ENCODE measurements at places on chromosomes 1 and 21. TPM values are rescaled to one million over a fixed set of nuclear protein-coding genes. Genes with fewer than 3 reads are reported as not detected.

GRCh38 chr1:53754484-53755312 is 15.7 kb upstream of the GLIS1 start:
- no peak for DNase-seq

DNA sequence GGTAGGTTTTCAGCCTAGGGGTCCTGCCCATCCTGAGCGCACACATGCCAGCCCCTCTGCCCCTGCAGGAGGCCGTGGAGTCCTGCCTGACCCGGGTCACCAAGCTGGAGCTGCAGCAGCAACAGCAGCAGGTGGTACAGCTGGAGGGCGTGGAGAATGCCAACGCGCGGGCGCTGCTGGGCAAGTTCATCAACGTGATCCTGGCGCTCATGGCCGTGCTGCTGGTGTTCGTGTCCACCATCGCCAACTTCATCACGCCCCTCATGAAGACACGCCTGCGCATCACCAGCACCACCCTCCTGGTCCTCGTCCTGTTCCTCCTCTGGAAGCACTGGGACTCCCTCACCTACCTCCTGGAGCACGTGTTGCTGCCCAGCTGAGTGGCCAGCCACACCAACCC is 44.0 kb downstream of the TMCC2 start:
- no peak for DNase-seq

DNA sequence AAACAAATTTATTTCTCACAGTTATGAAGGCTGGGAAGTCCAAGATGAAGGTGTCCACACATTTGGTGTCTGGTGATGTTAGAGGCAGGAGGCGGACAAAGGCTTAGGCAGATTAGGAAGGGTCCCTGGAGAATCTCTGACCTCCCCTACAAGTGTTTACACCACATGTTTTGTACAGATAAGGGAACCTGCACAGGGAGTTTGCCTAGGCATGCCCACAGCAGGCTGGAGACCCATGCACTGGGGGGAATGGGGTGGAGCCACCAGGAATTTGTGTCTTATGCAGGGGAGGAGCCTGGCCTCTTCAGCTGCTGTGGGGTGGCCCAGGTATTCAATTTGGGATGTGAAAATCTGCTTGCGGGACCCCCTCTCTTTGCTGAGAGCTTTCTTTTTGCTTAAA is 131.3 kb downstream of the PATJ start:
- no peak for DNase-seq

- no peak for DNase-seq
These were observed 15.9 kb upstream of the S1PR1 start for GRCh38 chr1:101220906-101221305.

- no peak for DNase-seq
These were observed 38.4 kb upstream of the FOXO6 start for GRCh38 chr1:41322835-41323234.

DNA sequence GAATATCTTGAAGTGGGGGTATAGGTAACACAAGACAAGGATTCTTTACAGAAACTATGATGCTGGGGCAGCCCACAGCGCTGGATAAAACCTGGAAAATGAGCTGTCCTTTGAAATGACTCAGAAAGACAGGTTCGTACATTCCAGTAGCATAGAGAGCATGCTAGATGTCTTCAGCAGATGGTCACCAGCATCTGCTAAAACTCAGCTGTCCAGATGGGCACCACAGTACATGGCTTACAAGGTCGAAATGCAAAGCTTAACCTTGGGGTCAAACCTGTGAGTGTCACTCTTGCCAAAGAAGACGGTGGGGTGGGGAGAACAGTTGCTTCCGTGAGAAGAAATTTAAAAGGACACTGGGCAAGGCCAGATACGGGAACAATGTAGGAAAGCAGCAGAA is 41.3 kb upstream of the TRIM45 start:
- no peak for DNase-seq

- DNase-seq: no peak
These were observed 86.3 kb downstream of the GLIS1 start for GRCh38 chr1:53652441-53653199.

DNA sequence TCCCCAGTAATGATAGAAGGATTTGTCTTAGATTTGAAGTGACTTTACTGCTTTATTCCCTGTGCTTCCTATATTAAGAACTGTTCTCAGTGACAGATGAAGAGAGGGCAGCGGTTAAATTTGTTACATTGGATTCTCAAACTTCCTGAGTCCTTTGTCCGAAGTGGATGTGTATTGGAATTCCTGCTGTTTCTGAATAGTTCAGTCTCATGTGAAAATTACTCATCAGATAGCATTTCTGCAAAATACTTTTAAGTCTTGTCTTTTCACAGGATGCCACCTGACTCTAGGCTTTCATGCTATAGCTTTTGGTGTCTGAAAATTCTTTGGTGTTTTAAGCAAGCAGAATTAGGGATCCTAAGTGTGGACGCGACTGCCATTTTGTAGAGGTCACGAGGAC is 83.6 kb downstream of the PRDM2 start:
- DNase-seq: no peak

DNA sequence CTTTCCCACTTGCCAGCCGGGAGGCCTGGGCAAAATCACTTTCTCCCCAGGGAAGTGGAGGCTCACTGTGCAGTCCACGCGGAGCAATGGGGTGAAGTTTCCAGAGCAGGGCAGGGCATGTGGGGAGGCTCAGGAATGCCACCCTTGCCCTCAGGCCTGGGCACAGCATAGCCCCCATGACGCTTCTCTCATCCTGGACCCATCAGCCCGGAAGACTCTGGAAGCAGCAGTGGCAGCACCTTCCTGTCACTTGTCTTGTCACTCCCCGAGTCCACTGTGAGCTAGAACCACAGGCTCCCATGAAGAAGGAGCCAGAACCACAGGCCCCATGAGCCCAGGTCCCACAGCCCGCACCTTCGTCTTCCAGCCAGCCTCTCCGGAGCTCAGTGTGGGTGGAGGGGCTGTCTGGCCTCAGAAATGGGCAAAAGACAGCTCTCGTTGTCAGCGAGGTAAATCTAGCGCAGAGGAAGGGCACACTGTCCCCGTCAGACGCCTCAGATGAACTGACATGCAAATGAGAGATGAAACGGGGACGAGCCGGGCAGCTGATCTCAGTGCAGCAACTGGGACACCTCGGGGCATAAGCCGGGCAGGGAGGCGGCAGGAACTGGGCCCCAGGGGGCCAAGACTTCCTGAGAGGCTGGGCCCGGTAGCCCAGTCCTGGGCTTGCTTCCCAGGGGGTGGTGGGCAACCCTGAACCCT is 6.1 kb downstream of the PDE9A start:
- DNase-seq: no peak

DNA sequence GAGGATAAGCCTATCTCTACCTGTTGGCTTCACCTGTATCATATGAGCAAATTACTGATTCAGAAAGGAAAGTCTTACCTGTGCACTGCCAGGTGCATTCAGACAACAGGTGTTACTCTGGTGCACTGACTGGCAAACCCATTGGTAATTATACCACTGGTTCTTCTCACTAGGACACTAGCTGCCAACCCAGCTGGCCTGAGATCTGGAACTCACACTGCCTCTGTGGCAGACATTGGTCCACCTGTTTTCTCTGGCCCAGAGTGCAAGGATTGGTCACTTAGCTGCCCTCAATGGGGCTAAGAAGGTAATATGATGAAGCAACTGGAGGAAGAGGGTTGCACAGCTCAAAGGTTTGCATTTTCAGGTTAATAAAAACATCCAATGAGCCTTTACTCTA is 140.2 kb upstream of the DNAH14 start:
- no peak for DNase-seq

GRCh38 chr1:247338723-247339275 is 7.1 kb upstream of the ZNF496 start:
- no peak for DNase-seq

DNA sequence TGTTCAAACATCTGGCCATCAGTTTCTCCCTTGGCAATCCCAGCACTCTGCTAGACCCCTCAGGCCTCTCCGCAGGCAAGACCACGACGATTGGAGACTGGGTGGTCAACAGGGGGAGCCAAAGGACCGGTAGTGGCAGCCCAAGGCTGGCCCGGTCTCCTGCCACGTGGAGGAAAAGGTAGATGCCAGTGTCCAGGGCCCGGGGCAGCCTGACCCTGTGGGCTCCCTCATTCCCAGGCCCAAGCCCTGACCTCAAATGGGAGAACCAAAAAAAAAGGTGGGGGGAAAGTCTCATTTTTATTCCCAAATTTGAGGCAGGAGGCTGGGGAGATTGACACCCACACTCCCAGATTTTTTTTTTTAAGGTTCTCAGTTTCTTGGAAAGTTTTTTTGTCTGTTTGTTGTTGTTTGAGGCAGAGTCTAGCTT is 24.8 kb downstream of the S100A6 start:
- peak; percentile 85 for DNase-seq

DNA sequence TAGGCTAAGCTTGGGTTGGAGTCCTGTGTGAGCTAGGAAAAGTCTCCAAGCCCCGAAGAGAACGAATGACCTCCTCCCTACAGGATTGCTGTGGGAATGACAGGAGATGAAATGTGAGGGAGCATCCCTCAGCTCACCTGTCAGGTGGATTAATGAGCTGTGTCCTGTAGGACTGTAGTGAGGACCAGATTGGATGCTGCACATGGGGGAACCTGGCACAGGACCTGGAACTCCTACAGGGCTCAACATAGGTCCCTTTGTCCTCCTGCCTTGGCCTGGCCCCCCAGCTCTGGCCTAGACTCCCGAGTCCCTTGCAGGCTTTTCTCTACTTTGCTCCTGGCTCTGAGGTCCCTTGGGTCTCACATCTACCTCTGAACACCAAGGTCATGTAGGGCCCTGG is 155.7 kb downstream of the PTPRU start:
- no peak for DNase-seq

DNA sequence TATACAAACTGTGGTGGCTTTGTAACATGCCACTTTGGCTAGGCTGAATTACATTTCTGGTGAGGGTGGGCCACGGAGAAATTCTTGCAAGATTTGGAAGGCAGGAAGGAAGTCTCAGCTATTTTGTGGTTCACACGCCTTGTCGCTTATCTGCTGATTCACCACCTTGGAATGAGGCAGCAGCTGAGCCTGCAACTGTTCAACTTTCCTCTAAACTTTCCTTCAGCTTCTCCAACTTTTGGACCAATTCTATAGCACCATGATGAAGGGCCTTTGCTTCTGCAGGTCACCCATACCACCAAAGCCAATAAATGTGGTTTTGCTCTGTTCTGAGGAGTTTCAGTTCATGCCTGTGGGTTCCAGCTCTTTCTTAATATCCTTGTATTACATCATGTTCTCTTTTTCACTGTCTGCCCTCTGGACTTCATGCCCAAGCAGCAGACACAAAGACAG is 337.6 kb upstream of the SNX7 start:
- no peak for DNase-seq

GRCh38 chr1:33331444-33332356 is 10.8 kb upstream of the A3GALT2 start:
- DNase-seq: no peak

DNA sequence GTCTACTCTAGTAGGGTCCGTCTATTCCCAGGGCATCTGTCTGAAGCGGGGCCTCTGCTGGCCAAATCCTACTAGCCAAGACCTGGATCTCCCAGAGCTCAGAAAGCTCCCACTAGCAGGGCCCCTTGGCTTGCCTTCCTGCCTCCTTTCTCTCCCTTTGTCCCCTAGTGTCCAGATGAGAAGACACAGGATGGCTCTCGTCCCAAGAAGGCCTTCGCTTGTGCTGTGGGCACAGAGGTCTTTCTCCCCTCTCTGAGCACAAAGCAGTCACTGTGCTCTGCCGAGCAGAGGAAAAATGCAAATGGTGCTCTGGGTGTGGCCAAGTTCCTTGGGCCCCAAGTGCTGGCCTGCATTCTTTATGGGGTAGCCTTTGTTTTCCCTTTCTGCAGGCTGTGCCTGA is 13.0 kb upstream of the GPR137B start:
- no peak for DNase-seq

GRCh38 chr1:30260318-30260717 is 463.1 kb downstream of the MATN1 start:
- DNase-seq: no peak

DNA sequence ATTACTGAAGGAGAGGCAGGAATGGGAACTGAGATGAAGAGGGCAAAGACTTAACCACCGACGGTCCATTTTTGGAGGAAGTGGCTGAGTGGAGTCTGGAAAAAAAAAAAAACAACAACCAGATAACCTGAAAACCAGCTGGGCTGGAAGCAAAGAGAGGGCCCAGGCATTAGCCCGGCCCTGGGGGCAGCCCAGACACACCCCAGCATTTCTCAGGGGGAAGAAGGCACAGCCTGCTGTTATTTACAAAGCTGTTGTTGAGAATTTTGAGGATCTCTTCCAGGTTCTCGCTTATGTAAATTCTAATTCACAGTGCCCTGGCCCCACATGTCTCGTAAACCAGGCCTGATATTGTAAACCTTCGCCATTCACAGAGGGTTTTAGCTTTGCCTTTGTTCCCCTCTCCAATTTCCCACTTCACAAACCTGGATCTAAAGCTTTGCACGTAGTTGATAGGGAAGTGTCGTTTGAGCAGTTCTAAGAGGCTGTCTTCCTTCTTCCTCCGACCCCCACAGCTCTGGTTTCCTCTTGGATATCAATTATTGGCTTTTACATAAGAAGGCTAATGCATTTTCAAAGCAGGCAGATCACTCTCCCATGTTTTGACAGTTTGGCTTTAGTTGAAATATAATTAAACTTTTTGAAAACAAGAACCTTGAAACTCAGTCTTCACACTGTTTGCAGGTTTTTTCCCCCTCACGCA is 161.8 kb upstream of the IRF2BP2 start:
- DNase-seq: no peak

- no peak for DNase-seq
These were observed 1.3 kb upstream of the MTARC1 start for GRCh38 chr1:220785166-220786056.

DNA sequence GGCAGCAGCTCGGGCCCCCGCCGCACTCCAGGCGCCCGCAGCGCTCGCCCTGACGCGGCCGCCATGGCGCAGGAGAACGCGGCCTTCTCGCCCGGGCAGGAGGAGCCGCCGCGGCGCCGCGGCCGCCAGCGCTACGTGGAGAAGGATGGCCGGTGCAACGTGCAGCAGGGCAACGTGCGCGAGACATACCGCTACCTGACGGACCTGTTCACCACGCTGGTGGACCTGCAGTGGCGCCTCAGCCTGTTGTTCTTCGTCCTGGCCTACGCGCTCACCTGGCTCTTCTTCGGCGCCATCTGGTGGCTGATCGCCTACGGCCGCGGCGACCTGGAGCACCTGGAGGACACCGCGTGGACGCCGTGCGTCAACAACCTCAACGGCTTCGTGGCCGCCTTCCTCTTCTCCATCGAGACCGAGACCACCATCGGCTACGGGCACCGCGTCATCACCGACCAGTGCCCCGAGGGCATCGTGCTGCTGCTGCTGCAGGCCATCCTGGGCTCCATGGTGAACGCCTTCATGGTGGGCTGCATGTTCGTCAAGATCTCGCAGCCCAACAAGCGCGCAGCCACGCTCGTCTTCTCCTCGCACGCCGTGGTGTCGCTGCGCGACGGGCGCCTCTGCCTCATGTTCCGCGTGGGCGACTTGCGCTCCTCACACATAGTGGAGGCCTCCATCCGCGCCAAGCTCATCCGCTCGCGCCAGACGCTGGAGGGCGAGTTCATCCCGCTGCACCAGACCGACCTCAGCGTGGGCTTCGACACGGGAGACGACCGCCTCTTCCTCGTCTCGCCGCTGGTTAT is 2.8 kb downstream of the KCNJ9 start:
- peak; percentile 82 for DNase-seq

The KRTAP12-2 gene
- not detected for total RNA-seq

The CRNN gene
- total RNA-seq: not detected

The AQP10 gene
- total RNA-seq: 0.96 TPM

The TINAGL1 gene
- 2.6 TPM for total RNA-seq

The OR6N2 gene
- total RNA-seq: not detected

The PKN2 gene
- total RNA-seq: 67.8 TPM

The AADACL3 gene
- total RNA-seq: not detected

The ACTL8 gene
- total RNA-seq: not detected
